ENCODE measurements at places on chromosomes 5 and 9.

DNA sequence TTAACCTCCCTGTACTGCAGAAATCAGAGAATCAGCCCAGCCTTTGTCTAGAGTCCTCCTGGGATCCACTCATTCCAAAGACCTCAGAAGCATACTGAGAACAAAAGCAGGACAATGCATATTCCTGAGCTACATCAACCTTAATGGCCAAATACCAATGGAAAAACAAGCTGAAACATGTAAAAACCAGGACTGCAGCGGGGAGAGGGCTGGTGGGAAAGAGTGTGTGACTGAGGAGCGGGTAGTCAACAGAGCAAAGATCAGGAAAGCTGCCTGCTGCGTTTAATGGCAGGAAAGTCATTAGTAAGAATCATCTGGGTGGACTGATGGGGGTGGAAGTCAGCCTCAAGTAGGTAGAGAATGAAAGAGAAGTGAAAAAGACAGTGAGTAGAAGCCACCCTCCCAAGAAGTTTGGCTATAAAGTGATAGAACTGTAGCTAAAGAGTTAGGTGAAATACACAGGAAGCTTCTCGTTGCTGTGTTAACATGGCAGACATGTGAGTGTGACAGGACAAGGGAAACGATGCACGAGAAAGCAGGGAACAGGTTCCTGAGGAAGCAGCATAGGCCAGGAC is 88.1 kb downstream of the OTULIN start:
- no peak for DNase-seq

GRCh38 chr9:77512876-77513275 is 135.2 kb downstream of the GNA14 start:
- DNase-seq, result no peak

- DNase-seq, result no peak
These were observed 125.3 kb downstream of the DPYSL3 start for GRCh38 chr5:147384346-147385193.

- DNase-seq, result peak; percentile 63
These were observed 45.3 kb downstream of the RAPGEF6 start for GRCh38 chr5:131589510-131590348.

GRCh38 chr9:114470581-114470980 is 34.7 kb downstream of the WHRN start:
- DNase-seq, result no peak

- no peak for DNase-seq
These were observed 122.5 kb upstream of the RASGRF2 start for GRCh38 chr5:80837679-80838078.

DNA sequence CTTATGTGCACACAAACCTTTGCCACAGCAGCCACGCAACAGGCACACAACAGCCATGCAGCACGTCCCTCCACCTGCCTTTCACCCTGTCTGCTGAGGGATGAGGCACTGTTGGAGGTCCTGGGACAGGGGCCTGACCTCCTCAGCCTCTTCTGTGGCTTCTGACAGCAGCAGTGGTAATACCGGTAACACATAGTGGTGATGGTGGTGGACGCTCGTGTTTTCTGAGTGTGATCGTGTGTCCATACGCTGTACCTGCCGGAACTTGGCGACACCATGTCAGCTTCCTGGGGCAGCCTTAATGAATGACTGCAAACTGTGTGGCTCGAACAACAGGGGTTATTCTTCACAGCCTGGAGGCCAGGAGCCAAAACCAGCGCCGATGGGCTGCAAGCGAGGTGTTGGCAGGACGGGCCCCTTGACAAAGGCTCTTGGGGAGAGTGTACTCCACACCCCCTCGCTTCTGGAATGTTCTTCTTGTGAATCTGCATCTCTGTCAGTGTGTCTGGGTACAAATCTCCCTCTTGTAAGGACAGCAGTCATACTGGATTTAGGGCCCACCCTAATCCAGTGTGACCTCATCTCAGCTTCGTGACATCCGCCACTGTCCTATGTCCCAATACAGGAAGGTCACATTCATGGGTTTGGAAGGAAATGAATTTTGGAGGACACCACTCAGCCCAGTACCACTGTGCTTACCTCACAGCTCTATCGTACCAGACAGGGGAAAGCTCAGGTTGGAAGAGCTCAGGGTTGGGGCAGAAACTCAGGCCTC is 55.3 kb upstream of the EXOC3 start:
- no peak for DNase-seq

DNA sequence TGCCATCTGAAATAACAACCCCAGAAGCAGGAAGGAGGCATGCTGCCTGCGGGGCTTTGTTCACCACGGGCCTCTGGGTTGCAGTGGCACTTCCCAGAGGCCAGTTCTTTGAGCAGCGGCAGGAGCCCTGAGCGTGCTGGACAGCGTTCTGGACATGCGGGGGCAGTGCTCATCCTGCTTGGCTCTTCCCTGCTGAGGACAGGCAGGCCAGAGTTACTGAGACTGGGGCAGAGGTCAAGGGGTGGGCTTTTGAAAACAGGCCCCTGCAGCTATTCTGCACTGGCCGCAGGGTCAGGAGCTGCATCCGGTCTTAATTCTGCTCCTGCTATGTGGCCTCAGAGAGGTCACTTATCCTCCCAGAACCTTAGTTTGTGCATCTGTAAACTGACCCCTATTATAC is 258.6 kb downstream of the FSTL4 start:
- no peak for DNase-seq

- DNase-seq, result peak; percentile 56
These were observed 7.5 kb downstream of the RNF44 start for GRCh38 chr5:176529741-176530141.

GRCh38 chr9:133307301-133307700 is 28.7 kb downstream of the SURF6 start:
- DNase-seq, result no peak

DNA sequence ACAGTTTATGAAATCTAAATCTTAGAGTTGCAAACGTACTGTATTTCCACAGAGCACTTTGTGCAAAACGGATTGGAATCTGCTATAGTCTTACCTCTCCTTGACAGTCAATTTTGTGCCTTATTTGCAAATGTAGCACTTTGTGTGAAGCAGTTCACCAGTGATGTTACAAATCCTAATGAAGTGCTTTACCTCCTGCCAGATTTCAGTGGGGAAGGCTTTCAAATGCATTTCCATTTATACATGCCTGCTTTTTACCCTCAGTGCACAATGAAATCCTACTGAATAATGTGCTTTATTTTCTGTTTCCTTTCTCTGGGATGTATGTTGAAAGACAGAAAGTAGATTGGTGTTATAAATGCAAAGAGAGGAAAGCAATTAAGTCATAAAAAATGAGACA is 2141.6 kb upstream of the C9orf72 start:
- no peak for DNase-seq

DNA sequence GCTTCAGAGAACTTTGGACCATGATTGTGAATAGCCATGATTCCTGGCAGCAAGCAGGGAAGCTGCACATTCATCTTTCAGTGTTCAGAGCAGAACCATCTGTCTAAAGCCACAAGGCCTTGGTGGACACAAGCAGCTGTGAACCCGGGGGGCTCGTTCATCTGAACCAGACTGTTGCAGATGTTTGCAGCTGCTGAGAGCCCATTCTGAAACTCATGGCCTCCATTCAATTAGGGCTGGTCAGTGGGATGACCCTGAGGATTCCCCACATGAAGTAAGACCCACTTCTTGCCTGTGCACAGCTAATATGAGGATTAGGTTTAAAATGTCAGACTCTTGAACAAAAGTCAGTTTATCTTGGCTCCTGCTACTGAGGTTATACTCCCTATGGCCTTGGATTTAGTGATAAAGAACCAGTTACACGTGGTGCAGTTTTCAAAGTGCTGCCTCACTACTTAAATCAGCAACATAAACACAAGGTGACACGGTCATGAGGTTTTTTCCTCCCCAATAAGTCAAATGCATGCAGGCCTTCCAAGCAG is 109.8 kb upstream of the IFNK start:
- no peak for DNase-seq

DNA sequence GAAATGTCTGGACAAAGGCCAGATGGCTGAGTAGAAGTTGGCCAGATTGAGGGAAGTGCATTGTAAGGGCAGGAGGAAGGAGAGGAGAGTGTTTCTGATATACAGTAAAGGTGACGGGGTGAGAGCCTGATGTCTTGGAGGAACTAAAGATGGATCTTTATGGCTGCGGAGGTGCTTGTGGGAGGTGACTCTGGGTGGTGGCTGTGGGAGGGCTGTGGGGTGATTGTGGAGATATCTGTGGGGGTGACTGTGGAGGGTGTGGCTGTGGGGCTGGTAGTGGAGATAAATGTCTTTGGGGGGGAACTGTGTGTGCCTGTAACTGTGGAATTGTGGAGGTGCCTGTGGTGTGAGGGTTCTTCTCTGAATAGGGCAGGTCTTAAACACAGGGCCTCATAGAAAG is 121.4 kb downstream of the CMYA5 start:
- no peak for DNase-seq

GRCh38 chr5:38642189-38642911 is 85.9 kb upstream of the LIFR start:
- DNase-seq, result no peak

GRCh38 chr5:82717738-82718137 is 359.5 kb downstream of the TMEM167A start:
- no peak for DNase-seq

GRCh38 chr5:7208938-7209337 is 187.0 kb upstream of the ADCY2 start:
- no peak for DNase-seq

DNA sequence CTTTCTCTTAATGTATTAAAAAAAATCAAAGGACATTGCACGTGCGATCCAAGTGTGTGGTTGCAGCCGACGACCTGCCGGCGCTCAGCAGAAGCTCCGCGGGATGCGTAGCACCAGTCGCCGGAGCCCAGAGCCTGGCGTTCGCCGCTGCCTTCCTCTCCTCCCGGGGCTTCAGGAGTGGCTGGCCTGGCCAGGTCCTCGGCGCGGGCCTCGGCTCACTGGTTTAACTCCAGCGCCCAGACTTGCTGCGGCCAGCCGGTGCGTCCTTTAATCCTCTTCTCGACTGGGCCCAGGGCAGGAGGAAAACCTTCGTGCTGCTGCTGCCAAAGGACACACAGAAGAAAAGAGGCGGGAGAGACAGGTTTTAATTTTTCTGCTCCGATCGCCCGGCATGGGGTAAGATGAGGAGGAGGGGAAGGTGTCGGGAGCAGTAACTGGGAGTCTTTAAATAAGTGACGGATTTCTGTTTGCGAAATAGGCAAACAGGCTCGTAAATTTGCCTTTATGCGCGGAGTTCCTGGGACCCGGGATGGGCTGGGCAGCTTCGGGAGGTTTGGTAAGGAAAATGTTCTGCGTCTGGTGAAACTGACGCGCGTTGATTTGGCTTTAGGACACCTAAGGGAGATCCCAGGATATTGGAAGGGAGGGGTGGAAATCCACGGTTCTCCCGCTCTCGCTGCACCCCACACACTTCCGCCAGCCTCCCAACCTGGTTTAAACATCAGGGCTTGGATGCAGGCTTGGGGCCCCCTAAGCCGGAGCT is 2.3 kb downstream of the HAND1 start:
- no peak for DNase-seq

DNA sequence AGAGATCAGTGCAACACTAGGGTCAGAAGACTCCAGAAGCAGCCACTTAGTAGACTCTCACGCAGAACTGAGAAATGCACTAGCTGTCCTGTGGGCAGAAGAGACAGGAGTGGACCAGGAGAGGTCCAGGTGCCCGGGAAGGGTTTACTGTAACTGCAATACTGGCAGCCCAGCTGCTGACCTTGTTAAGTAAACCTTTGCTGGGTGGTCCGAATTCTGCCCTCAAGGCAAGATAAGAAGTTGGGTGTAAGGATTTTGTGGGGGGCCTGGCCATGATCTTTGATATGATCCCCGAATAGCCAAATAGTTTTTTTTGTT is 91.3 kb downstream of the PDE6A start:
- no peak for DNase-seq

DNA sequence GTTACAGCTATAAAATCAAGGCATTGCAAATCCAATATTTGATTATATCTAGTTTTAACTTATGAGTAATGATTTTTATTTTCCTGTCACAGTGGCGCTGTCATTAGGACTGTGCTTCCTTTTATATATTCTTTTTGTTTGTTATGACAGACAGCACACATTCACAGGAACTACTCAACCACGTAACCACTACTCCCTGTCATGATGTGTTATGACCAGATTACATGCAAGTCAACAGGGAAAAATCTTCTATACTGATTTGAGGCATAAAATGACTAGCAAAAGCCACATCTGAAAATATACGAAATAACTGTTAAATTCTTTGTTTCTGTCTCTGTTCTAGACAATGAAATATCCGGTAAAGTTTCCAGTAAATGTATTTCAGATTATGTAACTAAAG is 25.4 kb downstream of the SREK1 start:
- DNase-seq, result peak; percentile 69

DNA sequence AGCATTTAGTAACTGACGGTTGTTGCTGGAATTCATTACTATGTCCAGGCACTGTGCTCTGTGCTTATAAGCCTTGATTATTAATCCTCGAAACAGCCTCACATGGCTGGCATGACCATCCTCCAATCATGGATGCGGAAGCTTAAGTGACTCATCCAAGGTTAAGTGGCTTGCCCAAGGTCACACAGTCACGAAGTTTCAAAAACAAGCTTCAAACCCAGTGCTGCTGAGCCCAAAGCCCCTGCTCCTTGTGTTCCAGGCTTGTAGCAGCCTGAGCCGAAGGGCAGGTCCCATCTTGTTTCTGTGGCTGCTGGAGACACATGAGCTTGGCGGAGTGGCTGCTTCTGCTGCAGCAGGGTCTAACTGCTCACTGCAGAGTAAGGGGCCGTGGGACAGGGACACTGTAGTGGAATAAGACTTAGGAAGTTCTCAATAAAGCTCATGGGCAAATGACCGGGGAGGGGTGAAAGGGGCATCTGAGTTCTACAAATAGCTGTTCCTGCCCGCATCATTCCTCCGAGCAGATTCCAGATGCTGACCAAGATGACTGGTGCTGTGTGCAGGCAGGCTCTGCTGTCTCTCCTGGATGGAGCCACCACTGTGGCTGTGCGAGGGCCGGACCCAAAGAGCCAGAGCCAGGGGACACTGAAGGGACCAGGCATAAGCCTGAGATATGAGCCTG is 32.4 kb downstream of the WHRN start:
- DNase-seq, result no peak

DNA sequence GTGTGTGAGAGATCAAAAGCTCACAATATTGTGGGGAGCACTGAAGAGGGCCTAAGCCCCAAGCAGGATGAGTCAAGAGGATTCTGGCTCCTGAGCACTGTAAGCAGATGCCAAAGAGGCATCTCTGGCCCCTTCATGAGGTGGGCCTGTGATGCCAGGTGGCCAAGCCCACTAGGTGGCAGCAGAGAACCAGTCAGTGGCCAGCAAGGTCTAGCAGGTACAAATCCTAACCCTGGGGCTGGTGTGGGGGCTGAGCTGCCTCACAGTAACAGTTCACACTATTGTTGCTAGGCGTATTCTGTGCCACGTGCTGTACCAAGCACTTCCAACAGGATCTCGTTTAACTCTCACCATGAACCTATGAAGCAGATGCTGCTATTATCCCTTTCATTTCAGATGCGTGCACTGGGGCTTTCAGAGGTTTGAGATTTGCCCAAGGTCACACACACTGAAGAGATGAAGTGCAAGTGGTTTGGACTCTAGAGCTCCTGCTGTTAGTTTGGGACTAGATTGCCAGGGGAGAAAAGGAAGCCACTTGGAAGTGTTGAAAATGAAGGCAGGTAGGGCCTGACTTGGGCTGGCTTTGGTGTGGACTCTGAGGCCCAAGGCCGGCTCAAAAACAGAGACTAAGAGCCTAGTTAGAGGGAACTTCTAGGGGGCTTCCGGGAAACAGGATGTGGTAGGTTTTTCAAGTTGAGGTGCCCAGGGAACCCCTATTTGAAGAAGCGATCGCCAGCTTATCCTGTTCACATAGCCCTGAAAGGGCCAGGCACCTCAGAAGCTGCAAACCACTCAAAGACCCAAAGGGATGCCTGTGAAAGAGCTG is 4.4 kb upstream of the MLANA start:
- DNase-seq, result peak; percentile 73
